ENCODE measurements at places on chromosomes 3 and 15. TPM values are rescaled to one million over a fixed set of nuclear protein-coding genes. Genes with fewer than 3 reads are reported as not detected.

The SLC9C1 gene
- not detected for total RNA-seq

DNA sequence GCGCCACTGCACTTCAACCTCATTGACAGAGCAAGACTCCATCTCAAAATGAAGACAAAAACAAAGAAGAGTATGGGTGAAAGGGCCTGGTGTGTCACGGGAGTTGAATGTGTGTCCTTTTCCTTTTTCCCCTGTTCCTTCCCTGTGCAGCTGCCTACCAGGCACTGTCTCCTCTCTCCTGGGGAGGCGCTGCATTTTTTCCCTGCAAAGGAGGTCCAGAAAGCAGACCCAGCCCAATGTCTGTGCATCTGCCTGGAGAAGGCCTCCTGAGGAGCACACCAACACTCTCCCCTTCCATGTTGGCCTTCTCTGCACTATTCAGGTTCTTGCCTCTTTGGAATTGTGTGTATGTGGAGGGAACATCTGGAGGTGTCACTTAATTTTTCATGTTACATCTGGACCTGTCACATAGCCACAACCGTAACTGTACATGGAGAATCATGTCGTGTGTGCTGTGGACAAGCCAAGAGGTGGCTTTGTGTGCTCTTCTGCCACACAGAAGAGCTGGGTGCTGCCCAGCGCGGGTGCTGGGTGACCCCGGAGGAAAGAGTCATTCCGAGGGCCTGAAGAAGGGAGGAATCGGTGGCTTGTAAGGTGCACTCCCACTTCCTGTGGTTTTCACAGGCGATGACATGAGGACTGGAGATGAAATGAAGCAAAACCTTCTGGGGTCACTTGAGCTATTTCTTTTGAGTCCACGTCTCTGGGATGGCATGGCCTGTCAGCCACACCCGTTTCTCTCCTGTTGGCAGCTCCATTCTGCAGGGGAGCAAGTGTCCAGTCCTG lies 46.5 kb upstream of the CGNL1 start:
- no peak for DNase-seq
- H3K4me1 ChIP-seq: peaks cover 9% of the 10 kb centered on the region
- H3K4me3 ChIP-seq: no peak overlapping the region
- H3K36me3 ChIP-seq: no peaks in the 10 kb centered on the region
- no peak overlapping the region for H3K27ac ChIP-seq

The FANCD2OS gene
- total RNA-seq: not detected

The FOXB1 gene
- total RNA-seq: not detected

The CYP11A1 gene
- total RNA-seq: 0.26 TPM

- H3K4me1 ChIP-seq: no peaks in the 10 kb centered on the region
- H3K27me3 ChIP-seq: no peaks in the 10 kb centered on the region
- DNase-seq: no peak
Measured at GRCh38 chr3:46440531-46441294, 24.0 kb downstream of the LTF start.

The ACTRT3 gene
- total RNA-seq: not detected

DNA sequence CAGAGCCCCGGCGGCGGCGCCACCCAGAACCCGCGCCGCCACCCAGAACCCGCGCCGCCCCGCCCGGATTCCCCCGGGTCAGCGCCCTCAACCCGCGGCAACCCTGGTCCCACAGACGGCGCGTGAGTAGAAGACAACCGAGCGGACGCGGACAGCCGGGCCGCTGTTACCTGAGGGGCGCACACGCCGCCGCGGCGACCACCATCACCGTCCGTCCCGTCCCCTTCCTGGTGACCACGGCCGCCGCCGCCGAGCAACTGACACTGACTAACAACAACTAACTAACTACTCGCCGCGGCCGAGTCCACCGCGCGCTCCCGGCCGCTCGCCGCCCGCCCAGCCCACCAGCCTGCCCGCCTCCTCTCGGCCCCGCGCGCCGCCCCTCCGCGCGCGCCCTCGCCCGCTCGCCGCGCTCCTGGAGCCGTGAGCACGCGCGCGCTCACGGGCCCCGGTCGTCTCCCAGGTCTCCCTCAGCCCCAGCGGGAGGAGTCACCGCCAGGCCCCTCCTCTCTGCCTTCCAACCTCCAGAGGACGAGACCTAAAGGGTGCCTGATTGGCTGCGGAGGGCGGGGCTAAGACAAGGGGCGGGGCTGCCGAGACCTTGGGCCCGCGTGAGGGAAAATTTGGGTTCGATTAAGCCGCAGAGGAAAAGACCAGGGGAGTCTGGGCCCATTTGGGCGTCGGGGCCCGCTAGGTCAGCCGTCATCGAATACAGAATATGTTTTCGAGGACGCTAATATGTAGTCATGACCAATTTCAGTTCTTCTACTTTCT lies at the start of gene PEAK1:
Gene PEAK1 (minus strand): TSS at position 269 of the 774 bp plus-strand sequence. CDS start 238,178 bp downstream, outside the sequence.
- peak; percentile 100 for DNase-seq
- H3K4me3 ChIP-seq: peak within 1 kb of the TSS; percentile 80
- H3K36me3 ChIP-seq: no peaks in the 10 kb centered on the region
- H3K4me1 ChIP-seq: peaks cover 31% of the 10 kb centered on the region
- H3K27ac ChIP-seq: peak within 1 kb of the TSS; percentile 93
- no peaks in the 10 kb centered on the region for H3K27me3 ChIP-seq

The NEK11 gene
- total RNA-seq: 3.4 TPM

DNA sequence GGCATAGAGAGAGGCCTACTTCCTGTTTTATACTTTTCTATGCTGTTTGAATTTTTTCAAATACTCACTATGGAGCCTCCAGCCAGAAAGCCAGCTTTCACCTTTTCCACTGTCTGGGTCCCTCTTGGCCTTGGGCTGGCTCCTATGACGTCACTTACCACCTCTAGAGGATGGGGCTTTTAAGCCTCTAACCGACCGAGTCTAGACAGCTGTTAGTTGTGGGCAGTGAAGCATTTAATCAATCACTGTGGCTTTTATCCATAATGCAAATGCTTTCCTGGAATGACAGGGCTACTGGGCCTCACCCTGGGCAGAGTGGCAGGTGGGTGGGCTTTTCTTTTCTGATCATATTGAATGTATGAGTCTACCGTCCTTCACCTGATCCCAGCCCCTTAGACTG lies 61.9 kb downstream of the LRRK1 start:
- no peaks in the 10 kb centered on the region for H3K27me3 ChIP-seq
- H3K4me3 ChIP-seq: no peak overlapping the region
- H3K36me3 ChIP-seq: no peaks in the 10 kb centered on the region
- no peak for DNase-seq

- H3K36me3 ChIP-seq: no peaks in the 10 kb centered on the region
- no peaks in the 10 kb centered on the region for H3K4me1 ChIP-seq
- H3K4me3 ChIP-seq: no peak overlapping the region
- H3K27me3 ChIP-seq: no peaks in the 10 kb centered on the region
- no peak for DNase-seq
Measured at GRCh38 chr3:97487587-97487986, 277.0 kb upstream of the ARL6 start.

- peak overlapping the region; percentile 86 for H3K27ac ChIP-seq
- H3K36me3 ChIP-seq: no peaks in the 10 kb centered on the region
- DNase-seq: peak; percentile 35
- no peaks in the 10 kb centered on the region for H3K27me3 ChIP-seq
- H3K4me1 ChIP-seq: peaks cover 55% of the 10 kb centered on the region
- H3K4me3 ChIP-seq: peak overlapping the region; percentile 93
Measured at GRCh38 chr3:53255423-53255774, 423 bp downstream of the TKT start.

- DNase-seq: no peak
- H3K4me1 ChIP-seq: no peaks in the 10 kb centered on the region
Measured at GRCh38 chr3:140763532-140763931, 85.7 kb downstream of the TRIM42 start.

DNA sequence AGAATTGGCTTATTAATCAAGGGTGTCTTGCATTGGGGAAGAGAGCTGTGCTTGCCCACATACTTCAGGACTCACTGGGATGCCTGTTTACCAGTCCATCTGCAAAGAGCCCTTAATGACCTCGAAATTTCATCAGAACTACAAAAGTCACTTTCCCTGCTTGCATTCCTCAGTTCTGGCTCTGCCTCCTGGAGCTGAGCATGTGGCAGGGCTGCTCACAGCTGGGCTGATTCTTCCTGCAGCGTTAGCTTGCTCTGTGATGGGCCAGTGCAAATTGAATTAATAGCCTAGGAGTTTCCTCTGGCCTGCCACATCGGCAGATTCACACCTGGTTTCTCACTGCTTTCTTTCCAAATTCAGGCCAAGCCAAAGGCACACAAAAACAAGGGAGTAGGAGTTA lies 108.9 kb downstream of the DUT start:
- no peaks in the 10 kb centered on the region for H3K36me3 ChIP-seq

All from body of pancreas (tissue), 4 donors.